ENCODE measurements at places on chromosomes 4 and X.

DNA sequence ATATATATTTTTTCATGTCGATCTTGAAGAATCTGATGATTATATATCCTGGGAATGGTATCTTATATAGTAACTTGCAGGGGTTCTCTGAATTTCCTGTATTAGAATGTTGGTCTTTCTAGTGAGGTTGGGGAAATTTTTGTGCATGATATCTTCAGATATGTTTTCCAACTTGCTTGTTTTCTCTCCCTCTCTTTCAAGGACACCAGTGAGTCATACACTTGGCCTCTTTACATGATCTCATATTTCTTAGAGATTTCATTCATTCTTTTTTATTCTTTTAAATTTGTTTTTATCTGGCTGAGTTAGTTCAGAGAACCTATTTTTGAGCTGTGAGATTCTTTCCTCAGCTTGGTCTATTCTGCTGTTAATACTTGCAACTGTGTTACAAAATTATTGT lies 27.2 kb upstream of the C4orf17 start:
- DNase-seq, result no peak

DNA sequence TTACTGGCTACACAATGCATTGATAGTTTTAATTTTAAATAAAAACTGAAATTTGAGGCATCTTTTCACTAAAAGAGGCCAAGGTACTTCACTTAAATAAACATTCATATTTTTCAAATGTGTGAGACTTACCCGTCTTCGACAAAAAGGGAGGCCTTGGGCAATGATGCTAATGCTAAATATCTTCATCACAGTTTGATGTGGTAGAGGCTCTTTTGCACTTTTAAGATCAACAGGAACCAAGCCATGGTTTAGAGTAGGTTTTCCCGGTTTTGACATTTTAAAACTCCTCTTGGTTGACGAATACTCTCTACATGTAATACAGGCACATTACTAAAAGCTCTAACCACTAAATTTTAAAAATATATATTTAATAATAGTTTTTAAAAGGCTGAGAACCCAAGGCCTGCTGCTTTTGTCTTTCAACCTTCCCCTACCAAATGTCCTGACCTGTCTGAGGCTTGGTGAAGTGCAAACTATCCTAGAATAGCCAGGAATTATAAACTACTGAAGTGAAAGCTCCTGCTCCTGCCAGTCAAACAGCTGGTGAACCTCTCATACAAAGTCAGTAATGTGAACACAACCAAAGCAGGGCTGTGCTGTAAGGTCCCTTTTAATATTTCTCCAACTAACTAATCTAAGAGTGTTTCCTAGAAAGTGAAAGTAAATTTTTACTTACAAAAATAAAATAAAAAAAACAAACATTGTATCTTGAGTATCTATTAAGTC lies 153.7 kb downstream of the FBXW7 start:
- DNase-seq, result no peak

DNA sequence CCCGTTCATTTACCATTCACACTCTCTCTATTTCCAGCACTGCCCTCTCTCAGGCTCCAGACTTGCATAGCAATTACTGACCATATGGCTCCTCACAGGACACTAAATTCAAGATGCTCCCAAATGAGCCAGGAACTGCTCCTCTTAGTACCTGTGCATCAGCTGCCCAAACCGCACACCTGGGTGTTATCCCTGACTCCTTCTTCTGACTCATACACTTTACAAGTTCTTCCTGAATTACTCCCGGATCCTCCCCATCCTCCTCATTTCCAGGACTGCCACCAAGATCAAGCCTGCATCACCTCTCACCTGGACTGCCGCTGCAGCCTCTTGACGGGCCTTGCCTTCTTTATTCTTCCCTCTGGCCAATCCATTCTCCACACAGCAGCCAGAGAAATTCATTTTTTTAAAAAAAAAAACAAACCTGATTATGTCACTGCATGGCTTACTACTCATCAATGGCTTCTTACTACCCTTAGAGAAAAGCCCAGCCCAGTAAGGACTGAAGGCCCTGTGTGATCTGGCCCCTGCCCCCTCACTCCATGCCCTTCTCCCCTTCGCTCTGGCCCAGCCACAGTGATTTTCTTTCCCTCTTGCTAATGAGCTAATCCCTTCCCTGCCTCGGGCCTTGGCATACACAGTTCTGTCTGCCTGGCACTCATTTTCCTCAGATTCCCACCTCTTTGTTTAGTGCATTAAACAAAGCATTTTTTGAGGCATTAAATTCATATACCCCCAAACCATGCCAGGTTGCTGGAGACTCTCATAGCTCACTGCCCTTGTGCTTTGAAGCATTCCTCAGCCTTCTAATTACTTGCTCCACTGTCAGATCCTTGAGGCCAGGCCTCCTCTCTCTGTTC lies 92.0 kb downstream of the PDGFRA start:
- DNase-seq, result no peak

DNA sequence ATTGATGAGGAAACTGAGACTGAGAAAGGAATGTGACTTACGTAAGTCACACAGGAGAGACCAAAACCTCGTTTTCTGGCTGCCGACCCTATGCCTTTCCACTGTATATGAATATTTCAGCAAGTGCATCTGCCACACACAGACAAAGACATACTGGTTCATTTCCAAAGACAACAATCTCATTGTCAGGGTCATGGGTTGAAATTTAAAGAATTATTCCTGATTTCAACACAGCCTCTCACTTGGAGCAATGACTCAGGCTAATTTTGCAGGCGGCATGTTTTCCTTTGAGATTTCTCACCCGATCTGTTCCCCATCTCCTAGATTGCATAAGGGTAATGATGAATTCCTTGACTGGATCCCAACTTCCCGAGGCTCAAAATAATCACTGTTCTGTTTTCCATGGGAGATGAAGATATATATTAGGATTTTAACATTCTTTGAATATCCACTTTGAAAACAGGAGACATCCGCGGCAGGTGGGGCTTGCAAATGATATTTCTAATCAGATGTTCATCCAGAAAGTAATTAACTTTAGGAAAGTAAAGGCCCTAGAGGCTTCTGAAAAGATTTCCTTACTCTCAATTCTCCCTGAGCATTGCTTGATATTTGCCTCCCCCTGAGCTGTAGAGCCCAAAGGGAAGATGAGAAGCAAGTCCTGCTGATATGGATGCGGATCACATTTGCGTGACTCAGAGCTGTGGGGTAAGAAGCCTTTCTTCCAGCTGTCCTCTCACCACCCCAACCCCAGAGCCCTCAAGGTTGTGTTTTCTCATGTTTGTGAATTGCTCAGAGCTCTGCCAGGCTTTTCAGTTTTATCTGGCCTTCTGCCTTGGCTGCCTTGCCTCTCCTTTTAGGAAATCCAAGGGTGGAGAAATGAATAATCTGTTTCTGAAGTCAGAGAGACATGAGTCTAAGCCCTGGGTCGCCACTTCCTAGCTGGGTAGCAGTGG lies 361.1 kb upstream of the BOD1L1 start:
- no peak for DNase-seq
